OCI-M1 (cell line): ENCODE measurements at places on chromosomes 2 and 18.

GRCh38 chr18:69957747-69958146 lies 10.1 kb upstream of the CD226 start:
- no peak for DNase-seq

DNA sequence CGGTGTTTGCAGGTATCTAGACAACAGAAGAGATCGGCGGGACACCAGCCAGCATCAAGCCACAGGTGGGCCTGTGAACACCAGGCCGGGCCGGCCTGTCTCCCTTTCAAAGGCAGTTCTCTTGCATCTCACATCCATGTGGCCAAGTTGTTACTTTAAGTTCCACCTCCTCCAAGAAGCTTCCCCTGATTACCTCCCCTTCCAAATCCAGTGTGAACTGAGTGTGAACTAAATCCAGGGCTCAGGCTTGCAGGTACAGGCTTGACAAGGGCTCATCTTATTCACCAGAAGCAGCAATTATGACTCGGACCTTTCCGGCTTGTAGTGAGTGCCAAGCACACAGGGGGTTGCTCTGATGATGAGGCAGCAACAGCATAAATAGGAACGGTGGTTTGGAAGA lies 3.9 kb downstream of the CRACDL start:
- no peak for DNase-seq

DNA sequence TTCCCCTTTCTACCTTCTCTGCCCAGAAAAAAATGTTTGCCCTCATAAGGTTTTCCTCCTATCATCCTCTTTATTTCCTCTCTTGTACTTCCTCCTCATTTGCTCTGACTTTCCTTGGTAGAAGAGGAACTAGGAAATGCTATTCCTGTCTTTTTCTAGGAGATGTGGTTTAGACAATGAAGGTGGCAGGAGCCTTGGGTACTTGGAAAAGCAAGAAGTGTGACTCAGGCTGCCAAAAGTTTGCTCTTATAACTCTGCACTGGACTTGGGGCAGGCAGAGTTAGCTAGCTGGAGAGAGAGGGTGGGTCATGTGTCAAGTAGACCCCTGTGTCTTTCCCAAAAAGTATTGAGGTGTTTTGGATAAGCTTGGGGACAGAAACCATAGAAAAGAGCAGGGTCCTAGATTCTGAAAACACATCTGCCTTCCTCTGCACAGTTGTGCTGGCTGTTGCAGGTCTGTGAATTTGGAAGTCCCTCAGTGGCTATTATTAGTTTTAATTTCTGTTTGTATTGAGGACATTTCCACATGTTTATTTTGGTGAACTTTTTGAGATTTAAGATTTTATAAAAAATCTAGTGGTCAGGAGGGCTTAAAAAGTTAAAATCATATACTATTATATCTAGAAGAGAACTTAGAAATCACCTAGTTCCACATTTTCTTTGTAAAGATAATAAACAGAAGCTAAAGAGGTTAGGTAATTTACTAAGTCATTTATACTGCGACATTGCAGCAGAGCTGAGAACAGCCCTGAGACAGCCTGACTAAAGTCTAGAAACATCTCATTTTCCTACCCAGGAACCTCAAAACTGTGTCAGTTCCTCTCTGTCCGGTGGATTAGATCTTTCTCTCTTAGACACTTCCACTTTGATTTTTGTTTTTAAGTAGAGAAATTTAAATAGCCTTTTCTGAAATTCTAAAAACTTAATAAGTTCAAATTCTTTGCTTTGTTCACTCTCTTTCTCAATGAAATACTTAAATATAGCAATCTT lies 16.0 kb downstream of the INSIG2 start:
- DNase-seq = no peak

DNA sequence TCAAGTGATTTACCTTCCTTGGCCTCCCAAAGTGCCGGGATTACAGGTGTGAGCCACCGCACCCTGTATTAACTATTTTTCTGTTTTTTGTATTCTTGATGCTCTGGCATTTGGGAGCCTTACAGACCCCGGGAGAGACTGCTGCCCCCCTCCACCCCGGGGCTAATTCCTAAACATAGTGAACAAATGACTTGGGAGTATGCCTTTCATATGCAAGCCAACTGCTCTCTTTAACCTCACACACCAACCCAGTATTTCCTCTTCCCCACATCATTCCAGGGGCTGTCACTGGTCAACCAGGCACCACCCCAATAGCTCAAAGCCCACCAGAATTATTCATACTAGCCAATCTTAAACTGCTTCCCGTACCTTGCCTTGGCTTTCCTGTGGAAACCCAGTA lies 79.7 kb downstream of the PDK1 start:
- no peak for DNase-seq

GRCh38 chr2:134305109-134305491 lies 51.2 kb downstream of the MGAT5 start:
- no peak for DNase-seq

DNA sequence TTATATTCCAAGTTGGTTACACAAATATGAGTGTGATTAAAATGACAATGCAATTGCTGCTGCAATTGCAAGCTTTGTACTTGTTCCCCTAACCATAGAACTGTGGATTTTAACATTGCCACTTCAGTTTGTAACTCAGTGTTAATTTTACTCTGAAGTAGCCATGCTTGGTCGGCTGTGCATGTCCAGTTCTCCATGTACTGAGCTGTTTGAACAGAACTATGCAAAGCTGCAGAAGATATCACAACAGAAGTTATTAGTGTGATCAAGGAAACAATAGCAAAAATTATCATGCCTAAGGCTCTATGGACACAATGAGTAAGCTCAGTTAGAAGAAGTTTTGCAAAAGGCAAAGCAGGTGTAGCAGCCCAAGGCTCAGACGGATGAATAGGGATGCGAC lies 45.3 kb downstream of the CXCR4 start:
- DNase-seq = no peak

GRCh38 chr18:58336605-58337004 lies 292.3 kb downstream of the ALPK2 start:
- DNase-seq = no peak
